ENCODE measurements at places on chromosomes 7 and 10.

- DNase-seq = no peak
Observed at GRCh38 chr10:33336582-33337325, 2.3 kb upstream of the NRP1 start.

GRCh38 chr7:80393786-80394185 lies 118.1 kb downstream of the GNAT3 start:
- DNase-seq = peak; percentile 49

DNA sequence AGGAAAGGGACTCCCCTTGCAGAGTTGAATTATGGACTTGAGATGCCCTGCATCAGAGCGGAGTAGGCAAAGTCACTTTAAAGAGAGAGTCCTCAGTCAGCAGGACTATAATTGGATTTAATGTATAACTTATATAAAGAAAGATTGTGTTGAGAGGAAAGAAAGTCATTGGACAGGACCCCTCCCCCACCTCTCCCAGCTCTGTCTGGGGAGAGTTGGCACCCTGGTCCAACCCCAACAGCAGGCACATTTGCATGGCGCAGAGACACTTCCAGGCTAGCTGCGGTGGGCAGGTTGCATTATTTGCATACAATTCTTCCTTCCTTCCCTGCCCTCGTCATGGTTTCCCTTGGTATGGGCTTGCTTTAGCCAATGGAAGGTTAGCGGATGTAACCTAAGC lies 46.1 kb upstream of the NPTX2 start:
- no peak for DNase-seq

DNA sequence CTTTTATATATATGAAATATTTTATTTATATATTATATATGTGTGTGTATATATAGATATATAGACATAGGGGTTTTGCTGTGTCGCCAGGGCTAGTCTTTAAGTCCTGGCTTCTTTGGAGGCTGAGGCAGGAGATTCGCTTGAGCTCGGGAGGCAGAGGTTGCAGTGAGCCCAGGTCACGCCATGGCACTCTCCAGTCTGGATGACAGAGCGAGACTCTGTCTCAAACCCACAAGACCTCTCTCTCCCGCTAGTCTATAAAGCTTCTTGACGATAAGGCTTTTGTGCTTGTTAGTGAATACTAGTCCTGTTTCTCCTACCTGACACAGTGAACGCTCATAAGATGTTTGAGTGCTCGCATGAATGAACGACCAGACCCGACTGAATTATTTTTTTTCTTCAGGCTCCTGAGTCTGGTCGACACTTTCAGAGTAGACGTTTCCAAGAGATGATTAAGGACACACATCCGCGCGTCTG lies 577 bp upstream of the DDX21 start:
- DNase-seq = peak; percentile 19

DNA sequence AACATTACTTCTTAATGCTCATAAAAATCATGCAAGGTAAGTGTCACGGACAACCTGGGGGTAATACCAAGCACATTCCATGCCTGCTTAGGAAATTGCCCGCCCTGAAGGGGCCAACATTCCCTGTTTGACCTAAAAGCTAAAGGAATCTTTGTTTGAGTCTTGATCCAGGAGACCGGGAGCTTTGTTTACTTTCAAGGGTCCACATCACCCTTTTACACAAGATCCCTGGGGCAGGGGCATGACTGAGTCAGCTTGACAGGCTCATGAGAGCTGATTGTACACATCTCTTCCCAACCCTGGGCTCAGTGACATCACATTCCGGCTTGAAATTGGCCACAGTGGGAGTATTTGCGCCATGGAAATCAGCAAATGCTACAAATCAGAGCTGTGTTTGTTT lies 248.1 kb upstream of the HABP2 start:
- DNase-seq = no peak

DNA sequence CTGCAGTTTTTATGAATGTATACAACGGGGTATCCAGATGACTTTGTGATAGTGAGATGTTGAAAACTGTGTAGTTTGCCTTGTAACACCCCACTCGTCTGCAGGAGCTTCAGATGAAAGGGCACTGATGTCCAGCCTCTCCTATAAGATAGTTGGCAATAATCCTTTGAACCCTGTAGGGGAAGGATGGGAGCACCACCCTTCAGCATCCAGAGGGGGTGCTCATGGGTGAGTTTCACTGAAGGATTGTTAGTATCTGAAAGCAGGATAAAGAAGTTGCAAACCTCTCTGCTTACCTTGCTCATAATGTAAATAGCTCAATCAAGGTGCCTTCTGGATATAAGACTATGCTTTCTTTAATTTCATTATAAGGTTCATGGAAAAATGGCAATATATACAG lies 201.5 kb downstream of the TMEM178B start:
- DNase-seq = no peak

DNA sequence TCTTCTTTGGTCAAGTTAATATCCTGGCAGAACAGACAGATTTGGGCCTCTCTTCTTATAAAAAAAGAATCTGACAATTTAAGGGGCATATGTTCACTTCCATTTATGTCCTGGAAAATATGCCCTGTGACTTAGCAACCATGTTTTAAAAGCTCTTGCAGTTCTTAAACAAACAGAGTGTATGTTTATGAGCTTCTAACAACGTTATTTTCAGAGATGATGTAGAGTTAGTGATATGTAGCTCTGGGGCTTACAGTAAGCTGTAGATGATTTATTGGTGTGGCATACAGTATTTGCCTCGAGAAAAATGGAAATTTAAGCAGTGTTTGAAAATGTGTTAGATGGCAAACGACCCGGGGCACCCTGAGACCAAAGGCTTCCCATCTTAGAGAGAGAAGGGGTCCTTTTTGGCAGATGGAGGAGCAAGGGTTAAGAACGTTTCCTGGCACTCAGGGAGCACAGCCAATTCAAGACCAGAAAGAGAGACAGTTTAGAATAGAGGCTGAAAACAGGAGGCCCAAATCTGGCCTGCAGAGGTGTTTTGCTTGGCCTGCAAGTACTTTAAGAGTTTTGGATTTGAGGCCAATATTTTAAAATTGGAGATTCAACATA lies 397.5 kb downstream of the KCNMA1 start:
- DNase-seq = no peak

DNA sequence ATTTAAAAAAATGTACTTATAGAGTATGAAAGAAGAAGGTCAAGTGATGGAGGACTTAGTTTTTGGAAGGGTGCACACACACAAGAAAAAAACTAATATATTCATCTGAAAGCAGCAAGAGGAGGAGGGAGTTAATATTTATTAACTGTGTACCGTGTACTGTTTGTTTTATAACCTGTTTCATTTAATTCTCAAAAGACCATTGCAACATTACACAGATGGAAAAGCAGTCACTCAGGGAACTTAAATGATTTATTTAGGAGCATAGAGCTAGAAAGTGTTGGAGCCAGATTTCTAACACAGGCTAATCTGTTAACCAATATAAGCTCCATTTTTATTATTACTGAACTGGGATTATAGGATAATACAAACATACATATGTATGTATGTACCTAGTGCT lies 36.7 kb downstream of the GLCCI1 start:
- DNase-seq = no peak

DNA sequence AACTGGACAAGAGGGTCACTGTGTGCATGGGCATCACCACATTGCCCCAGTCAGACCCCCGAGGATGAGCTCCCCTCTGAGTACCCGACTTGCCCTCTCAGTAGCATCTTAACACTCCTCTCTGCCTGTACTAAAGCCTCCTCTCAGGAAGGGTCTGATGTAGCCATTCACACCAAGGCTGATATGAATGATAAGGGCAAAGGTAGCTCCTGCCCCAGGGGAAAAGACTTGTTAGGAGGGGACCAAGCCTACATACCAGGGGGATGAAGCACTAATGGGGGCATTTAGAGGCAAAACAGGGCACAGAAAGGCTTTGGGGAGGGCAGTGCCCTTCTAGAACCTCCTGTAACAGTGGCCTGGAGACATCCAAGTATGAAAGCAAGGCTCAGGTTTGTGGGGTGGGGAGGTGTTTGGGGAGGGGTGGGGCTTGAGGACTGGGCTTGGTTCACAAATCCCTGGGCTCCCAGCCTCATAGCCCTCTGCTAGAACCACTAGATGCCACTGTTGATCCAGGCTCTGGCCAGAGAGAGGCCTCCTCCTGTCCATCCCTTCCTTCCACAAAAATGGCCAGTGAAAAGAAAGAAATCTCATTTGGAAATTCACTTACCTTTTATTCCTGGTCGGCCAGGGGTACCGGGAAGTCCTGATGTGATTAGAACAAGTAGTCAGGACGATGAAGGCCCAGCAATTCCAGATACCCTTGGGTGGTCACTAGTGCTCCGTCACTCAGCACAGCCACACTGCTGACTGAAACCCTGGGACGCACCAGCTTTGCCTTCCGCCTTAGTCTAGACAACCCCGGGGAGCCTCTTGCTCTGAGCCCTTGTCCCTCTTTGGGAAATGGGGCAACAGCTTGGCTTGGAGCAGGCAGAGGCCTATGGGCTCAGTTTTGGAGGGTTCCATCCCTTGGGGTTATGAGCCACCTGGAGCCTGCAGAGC lies 40.3 kb downstream of the COL17A1 start:
- no peak for DNase-seq

DNA sequence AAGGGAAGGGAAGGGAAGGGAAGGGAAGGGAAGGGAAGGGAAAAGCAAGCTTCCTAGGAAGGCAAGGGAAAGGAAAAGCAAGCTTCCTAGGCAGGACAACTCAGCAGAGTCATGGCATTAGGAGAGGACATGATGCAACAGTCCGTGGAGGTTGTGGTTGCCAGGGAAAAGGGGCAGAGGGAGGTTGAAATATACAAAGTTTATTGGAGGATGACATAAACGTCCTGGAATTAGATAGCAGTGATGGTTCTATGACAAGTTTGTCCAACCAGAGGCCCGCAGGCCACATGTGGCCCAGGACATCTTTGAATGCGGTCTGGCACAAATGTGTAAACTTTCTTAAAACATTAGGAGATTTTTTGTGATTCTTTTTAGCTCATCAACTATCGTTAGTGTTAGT lies 59.8 kb upstream of the OPN4 start:
- DNase-seq = no peak

GRCh38 chr10:101141616-101142532 lies 10.8 kb downstream of the TLX1 start:
- DNase-seq = peak; percentile 8

Measured in NCI-H2029 treated with DMSO at 0.1 percent for 48 hours (cell line).